ENCODE measurements at places on chromosomes 7 and 10.

DNA sequence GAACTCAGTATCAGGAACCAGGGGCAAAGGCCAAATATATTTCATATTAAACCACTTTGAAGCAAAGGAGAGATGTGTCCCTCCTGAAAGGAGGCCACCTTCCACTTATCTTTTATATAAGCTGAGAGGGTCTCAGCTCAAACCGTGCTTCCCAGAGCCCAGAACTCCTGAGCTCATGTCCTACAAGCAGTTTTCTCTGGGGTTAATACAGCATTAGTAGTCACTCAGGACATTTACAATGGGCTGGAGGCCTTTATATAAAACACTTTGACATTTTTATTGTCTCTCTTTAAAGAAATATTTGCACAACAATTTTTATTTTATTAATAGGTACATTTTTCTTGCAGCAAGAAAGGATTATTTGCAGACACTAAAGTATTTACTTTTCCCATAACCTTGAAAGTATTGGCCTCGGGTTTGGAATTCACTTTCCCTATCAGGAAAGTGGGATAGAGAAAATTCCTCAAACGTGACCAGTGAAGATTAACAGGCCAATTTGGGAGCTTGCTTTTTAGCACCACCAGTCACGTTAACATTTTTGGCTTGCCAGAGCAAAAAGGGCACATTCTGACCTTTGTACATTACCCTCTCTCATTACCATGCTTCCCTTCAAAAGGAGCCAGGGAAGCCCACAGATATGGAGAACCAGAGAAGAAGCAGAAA, 464.9 kb upstream of the NRP1 start:
- no peak for DNase-seq

DNA sequence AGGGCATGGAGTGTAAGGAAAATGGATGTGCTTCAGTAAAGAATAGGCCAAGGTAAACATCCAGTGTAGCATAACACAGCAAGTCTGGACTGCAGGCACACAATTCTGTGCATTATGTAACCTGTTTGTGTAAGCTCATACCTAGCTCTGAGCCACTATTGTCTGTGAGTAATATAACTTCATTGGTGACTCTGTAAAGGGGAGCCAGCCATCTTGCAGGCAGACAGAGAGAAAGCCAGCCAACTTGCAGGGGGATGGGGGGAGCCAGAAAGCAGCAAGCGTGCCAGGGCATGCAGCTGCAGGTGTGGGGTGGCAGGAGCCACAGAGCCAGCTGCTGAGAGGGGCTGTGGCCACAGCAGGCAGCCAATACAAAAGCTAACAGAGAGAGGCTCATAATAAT, 449.2 kb downstream of the IPMK start:
- DNase-seq = no peak

DNA sequence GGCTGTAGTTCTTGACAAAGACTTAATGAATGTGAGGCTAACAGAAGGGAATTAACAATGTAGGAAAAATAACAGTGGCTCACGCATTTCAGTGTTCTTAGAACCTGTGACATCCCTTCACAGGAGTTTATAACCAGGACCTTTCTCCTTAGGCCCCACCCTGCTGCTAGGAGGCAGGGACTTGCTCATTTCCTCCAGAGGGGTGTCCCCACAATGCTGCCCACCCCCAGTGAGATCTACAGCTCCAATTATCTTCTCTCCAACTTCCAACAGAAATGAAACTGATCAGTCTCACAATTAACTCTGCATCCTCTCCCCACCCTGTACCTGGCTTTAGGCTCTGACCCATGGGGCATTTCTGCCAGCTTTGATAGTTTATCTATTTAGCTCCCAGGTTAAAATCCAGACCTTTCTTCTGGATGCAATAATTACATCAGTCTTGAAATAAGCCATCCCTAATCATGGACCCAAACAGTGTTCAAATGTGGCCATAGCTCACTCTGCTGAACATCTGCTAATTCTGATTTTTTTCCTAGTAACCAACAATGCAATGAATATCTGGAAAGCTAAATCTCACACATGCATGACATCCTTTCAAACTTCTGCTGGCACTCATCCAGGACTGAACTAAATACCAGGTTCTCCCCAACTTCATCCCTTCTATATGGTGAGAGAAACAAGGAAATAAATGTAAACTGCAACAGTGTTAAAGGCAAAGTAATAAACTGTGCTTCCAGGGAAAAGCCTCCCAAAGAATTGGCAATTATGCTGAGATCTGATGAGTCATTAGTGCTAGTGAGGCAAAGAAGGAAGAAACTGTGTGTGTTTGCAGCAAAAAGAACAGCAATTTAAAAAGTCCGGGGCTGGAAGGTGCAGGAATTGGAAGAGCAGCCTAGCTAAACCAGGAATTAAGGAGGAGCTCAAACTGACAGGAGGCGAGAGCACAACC, 64.6 kb downstream of the HERPUD2 start:
- DNase-seq = no peak

DNA sequence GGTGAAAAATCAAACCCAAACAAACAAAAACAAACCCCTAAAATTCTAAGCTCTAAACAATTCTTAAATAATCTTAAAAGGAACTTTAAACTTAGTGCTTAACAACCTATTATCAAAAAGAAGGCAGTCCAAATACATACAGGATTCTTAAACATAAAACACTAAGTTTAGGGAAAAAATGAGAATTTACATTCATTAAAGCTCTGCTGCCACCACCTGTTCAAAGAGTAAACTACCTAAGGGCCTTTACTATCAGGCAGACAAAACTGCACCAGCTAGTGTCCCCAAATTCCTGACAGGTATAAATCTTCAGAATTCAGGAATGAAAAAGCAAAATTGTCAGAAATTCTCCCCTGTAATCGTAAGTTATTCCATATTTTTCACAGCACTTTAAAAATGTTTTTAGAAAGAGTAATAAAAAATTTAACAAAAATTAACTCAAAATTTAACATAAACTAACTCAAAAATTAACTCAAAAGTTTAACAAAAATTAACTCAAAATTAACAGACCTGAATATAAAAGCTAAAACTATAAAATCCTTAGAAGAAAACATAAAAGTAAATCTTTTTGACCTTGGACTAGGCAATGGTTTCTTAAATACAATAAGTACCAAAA, 55.1 kb downstream of the PDZD8 start:
- DNase-seq = no peak

DNA sequence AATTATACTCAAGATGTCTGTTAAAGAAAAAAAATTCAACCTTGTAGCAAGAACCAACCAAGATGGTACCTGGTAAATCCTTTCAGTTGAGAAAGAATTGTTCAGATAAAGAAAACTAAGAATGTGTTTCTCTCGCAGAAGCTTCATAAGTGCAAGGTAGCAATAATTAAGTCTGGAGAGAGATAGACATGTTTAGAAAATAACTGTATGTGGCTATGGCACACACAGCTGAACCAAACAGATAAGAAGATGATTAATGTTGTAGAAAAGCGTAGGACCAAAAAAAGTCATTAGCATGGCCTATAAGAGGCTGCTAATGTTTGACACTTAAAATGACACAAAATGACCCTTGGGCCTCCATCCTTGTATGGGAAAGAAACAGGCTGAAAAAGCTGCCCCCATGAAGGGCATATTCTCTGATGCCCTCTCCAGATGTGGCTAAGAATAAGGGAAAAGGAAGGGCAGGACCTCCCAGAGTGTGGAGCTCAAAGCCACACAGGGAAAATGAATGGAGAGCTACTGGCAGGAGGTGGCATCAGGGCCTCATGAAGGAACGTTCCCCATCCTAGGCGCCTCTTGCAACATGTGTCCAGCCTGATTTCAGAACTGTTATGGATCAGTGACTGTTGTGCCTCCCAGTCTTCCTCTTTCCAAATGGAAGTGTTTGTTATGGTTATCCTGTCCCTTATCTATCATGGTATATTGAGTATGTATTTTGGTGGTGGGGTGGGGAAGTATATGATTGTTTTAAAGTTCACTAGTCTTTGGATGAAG, 30.7 kb downstream of the TLL2 start:
- DNase-seq = no peak

DNA sequence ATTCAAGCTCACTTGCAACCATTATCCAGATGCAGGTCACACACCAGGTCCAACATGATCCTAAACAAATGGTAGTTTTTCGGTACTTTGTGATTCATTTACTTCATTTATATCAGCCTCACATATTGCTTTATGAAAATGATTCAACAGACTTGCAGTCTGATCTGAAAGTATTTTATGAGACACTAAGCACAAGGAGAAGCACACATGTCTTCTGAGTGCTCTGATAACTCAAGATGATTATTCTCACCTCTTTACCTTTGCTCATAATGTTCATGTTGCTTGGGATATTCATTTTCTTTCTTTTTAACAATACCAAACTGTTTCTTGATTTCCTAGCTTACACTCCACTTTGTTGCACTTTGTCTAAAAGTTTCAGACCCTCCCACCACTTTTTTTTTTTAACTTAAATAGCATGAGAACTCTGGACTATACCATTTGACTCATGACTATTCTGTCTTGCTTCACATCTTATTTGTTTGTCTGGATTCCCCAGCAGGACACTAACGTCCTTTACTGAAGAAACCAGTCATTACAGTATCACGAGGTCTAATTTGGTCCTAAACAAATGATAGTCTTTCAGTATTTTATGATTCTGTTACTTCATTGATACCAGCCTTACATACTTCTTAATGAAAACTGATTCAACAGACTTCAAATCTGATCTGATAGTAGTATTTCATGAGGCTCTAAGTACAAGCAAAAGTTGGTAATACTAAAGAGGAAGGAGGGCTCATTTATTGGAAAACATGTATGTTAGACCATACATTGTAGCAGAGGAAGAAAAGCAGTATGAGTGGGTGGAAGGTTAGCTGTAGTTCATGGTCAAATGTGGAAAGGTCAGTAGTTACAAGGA, 171.8 kb upstream of the AHR start:
- DNase-seq = no peak
